Peyer's patch (tissue), 4 donors: ENCODE measurements at places on chromosomes 1 and 21. TPM values are rescaled to one million over a fixed set of nuclear protein-coding genes. Genes with fewer than 3 reads are reported as not detected.

- H3K27me3 ChIP-seq: no peaks in the 10 kb centered on the region
- no peaks in the 10 kb centered on the region for H3K4me1 ChIP-seq
- H3K36me3 ChIP-seq: no peaks in the 10 kb centered on the region
- no peak overlapping the region for H3K27ac ChIP-seq
- no peak for DNase-seq
- H3K4me3 ChIP-seq: no peak overlapping the region
Measured at GRCh38 chr1:210340311-210340710, 11.6 kb downstream of the HHAT start.

GRCh38 chr21:28156590-28156989 is 836.1 kb downstream of the LTN1 start:
- H3K36me3 ChIP-seq: no peaks in the 10 kb centered on the region
- no peaks in the 10 kb centered on the region for H3K4me1 ChIP-seq
- H3K27ac ChIP-seq: no peak overlapping the region
- DNase-seq: no peak
- no peaks in the 10 kb centered on the region for H3K27me3 ChIP-seq

GRCh38 chr1:66809245-66809644 is 8.2 kb upstream of the INSL5 start:
- no peak overlapping the region for H3K27ac ChIP-seq
- H3K4me3 ChIP-seq: no peak overlapping the region
- no peaks in the 10 kb centered on the region for H3K27me3 ChIP-seq
- H3K4me1 ChIP-seq: no peaks in the 10 kb centered on the region

- H3K27ac ChIP-seq: no peak overlapping the region
- no peaks in the 10 kb centered on the region for H3K4me1 ChIP-seq
- no peak overlapping the region for H3K4me3 ChIP-seq
Measured at GRCh38 chr1:2541619-2542245, 11.7 kb upstream of the HES5 start.

DNA sequence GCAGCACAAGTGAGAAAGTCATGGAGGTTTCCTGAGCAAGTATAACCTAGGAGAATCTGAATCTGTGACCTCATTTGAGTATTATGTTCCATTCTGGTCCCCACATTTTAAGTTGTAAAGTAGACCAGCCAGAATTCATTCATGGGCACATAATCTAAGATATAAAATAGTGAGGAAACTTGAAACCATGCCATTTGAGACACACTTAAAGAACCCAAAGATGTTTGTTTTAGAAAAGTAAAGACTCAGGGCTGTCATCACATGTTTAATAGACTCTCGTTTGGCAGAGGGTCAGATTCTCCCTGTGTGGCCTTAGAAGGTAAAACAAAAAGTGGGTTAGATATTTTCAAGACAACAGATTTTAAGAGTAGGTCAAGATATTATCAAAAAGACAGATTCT is 6.4 kb downstream of the SZT2 start:
- no peak overlapping the region for H3K4me3 ChIP-seq
- no peak overlapping the region for H3K27ac ChIP-seq
- no peak for DNase-seq
- no peaks in the 10 kb centered on the region for H3K27me3 ChIP-seq
- H3K4me1 ChIP-seq: no peaks in the 10 kb centered on the region
- H3K36me3 ChIP-seq: no peaks in the 10 kb centered on the region

GRCh38 chr1:201719812-201720521 is 109.0 kb upstream of the IPO9 start:
- no peaks in the 10 kb centered on the region for H3K36me3 ChIP-seq
- H3K27ac ChIP-seq: peak overlapping the region; percentile 53
- DNase-seq: peak; percentile 27
- no peaks in the 10 kb centered on the region for H3K27me3 ChIP-seq
- peaks cover 50% of the 10 kb centered on the region for H3K4me1 ChIP-seq

DNA sequence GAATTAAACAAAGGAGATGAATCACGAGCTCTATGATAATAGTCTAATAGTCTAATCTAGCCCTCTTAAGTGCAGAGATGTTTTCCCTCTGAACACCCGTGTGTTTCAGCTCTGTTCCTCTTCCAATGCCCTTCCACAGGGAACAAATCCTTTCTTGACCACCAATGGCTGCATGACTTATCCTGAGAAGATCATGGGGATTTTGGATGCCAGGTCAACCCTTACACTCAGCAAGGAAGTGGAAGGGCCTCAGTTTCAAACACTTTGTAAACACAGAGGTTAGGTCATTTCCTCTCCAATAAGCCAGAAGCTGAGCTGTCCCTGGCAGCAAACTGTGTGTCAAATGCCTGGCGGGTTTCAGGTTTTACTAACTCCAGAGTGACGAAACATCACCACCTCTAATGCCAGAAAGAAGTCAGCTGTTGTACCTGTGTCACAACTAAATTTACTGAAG is 200.0 kb downstream of the GABPA start:
- no peak overlapping the region for H3K4me3 ChIP-seq
- DNase-seq: peak; percentile 60
- H3K4me1 ChIP-seq: no peaks in the 10 kb centered on the region
- H3K27ac ChIP-seq: no peak overlapping the region
- H3K36me3 ChIP-seq: no peaks in the 10 kb centered on the region

DNA sequence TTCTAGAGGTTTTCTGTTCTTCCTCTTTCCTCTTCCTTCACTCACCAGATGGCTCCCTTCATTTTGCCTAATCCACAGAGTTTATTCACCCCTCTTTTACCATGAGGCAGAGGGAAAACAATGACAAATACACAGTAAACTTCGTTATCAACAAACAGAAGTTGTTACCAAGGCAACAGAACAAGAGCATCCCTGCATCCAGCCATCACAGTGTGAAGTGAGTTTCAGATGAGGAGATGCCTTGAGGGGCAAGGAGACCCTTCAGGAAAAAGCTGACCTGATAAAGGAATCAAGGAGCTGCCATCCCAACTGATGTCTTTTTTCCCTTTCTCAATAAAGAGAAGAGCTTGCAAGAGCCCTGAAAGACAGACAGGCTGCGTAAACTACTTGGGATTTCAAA is 195.3 kb downstream of the BRINP2 start:
- no peaks in the 10 kb centered on the region for H3K27me3 ChIP-seq
- no peak overlapping the region for H3K27ac ChIP-seq
- DNase-seq: no peak
- H3K36me3 ChIP-seq: no peaks in the 10 kb centered on the region
- no peaks in the 10 kb centered on the region for H3K4me1 ChIP-seq

DNA sequence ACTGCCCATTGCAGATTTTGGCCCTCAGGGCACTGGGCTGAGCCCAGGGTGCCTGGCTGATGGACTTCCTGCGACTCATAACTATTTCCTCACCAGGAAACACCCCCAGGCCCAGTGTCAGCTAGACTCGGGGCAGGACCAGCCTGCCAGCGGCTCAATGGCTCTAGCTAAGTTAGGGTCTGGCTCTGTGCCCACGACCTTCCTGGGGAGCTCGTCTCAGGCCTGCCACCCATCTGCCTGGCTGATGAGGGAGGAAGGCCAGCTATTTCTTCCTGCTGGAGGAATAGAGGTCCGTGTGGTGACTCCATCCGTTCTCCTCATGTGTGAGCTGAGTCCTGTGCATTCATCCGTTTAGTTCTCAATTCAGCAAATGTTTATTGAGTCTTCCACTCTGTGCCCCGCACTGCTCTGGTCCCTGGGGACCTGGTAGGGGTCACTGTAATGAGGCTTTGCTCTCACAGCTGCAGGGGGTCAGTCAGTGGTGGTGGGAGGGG is 44.5 kb downstream of the KIRREL1 start:
- H3K36me3 ChIP-seq: no peaks in the 10 kb centered on the region
- H3K4me1 ChIP-seq: no peaks in the 10 kb centered on the region
- H3K27ac ChIP-seq: no peak overlapping the region
- no peak for DNase-seq
- H3K27me3 ChIP-seq: no peaks in the 10 kb centered on the region

- no peak overlapping the region for H3K4me3 ChIP-seq
- H3K27me3 ChIP-seq: no peaks in the 10 kb centered on the region
- H3K27ac ChIP-seq: no peak overlapping the region
- no peak for DNase-seq
- H3K4me1 ChIP-seq: no peaks in the 10 kb centered on the region
Measured at GRCh38 chr21:34702341-34703170, 33.8 kb downstream of the CLIC6 start.

GRCh38 chr1:67700692-67701410 is 15.8 kb downstream of the GADD45A start:
- DNase-seq: no peak

DNA sequence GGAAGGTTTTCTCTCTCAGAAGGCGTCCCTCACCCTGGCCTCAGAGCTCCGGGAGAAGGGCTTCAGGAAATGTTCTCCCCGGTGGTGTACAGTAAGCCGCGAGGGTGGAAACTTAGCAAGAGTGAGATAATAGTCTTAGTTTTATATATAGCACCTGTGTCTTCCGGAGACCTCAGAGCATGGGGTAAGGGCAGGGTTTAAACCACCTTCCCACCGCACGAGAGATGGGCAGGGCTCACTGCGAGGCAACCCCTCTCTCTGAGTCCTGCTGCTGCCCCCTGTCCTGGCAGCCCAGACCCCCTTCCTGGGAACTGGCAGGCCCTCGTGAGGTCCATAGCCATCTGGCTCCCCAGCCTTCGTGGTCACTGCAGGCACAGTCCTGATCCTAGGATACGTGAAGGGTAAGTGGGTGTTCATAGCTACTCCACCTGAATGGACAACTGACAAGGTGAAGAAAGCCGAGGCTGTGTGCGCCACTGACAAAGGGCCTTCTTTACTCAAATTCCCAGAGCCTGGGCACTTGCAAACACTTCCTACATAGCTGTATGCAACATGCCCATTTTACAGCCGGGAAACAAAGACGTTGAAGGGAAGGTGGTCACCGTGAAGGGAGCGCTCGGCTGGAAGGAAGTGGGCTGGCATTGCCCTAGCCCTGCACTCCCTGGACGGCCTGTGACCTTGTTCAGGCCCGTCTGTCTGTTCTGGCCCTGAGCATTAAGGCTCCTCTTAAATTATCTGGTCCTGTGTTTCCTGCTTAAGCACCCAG is 26.9 kb downstream of the ITPKB start:
- H3K27ac ChIP-seq: peak overlapping the region; percentile 76
- no peaks in the 10 kb centered on the region for H3K27me3 ChIP-seq
- peak; percentile 75 for DNase-seq
- no peak overlapping the region for H3K4me3 ChIP-seq
- no peaks in the 10 kb centered on the region for H3K36me3 ChIP-seq
- H3K4me1 ChIP-seq: no peaks in the 10 kb centered on the region

DNA sequence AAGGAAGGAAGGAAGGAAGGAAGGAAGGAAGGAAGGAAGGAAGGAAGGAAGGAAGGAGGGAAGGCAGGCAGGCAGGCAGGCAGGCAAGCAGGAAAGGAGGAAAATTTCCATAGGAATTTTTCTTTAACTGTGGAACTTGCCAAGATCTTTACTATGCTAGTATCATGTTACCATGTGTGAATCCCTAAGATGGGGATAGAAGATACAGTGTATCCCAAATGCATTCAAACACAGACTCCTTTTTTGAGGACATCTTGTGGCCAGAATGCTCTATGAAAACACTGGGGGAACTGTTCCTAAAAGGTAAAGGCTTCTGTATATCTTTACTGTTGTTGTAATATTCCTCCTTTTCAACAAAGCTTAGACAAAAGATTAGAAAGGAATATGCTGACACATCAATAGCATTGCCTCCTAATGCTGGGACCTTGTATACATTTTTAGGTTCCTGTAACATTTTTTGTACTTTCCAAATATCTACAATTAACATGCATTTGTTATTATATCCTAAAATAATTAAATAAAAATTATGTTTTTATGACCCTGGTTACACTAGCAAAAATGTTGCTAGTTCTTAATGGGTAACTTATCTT is 20.6 kb downstream of the CCDC190 start:
- no peak overlapping the region for H3K27ac ChIP-seq
- H3K27me3 ChIP-seq: no peaks in the 10 kb centered on the region
- H3K4me1 ChIP-seq: no peaks in the 10 kb centered on the region
- H3K36me3 ChIP-seq: no peaks in the 10 kb centered on the region

GRCh38 chr1:101242324-101243050 is 5.7 kb downstream of the S1PR1 start:
- H3K27me3 ChIP-seq: no peaks in the 10 kb centered on the region
- DNase-seq: no peak
- H3K4me3 ChIP-seq: no peak overlapping the region
- H3K27ac ChIP-seq: no peak overlapping the region

- H3K27ac ChIP-seq: no peak overlapping the region
- H3K27me3 ChIP-seq: no peaks in the 10 kb centered on the region
- no peaks in the 10 kb centered on the region for H3K4me1 ChIP-seq
- no peak overlapping the region for H3K4me3 ChIP-seq
Measured at GRCh38 chr21:37866027-37866426, 50.2 kb downstream of the KCNJ6 start.

DNA sequence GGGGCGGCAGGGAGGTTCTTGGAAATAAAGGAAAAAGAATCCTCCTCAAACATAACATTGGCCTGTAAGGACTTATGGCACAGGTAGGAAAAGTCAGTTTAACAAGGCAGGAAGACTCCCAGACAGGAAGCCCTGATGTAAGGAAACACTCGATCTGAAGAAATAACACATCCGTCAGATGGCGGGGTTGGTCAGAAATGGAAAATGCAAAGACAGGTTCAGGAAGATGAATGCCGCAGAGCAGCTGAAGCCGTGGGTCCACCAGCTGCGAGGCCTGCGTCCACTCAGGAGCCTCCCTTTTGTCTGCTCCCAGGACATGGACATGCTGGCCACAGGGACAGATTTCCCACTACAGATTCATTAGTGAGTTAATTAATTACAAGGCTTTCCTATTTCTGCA is 3.8 kb downstream of the RSPH1 start:
- no peak overlapping the region for H3K27ac ChIP-seq
- no peaks in the 10 kb centered on the region for H3K36me3 ChIP-seq
- DNase-seq: no peak
- no peaks in the 10 kb centered on the region for H3K4me1 ChIP-seq
- H3K27me3 ChIP-seq: no peaks in the 10 kb centered on the region
- H3K4me3 ChIP-seq: no peak overlapping the region

GRCh38 chr1:9441451-9442133 is 97.7 kb upstream of the SLC25A33 start:
- H3K36me3 ChIP-seq: no peaks in the 10 kb centered on the region
- H3K4me1 ChIP-seq: no peaks in the 10 kb centered on the region
- no peak for DNase-seq
- H3K27me3 ChIP-seq: no peaks in the 10 kb centered on the region
- H3K4me3 ChIP-seq: no peak overlapping the region

DNA sequence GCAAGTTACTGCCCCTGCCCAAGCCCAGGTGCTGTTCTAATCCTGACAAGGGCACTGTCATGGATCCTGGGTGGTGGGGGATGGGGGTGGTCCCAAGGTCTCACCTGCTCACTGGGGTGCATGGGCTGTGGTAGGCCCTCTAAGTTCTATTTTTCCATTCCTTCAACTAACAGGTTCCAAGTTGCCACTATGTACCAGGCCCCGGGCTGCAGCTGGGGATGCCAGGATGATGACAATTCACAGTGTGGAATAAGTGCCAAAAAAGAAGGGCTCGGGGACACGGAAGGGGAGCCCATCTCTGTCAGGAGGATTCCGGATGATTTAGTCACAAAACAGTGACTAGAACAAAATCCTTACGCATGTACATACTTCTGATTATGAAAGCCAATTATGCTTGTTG is 76.0 kb downstream of the STUM start:
- H3K4me1 ChIP-seq: peaks cover 3% of the 10 kb centered on the region
- no peaks in the 10 kb centered on the region for H3K27me3 ChIP-seq
- H3K27ac ChIP-seq: no peak overlapping the region
- H3K4me3 ChIP-seq: no peak overlapping the region

- H3K36me3 ChIP-seq: no peaks in the 10 kb centered on the region
- no peak for DNase-seq
- H3K27me3 ChIP-seq: no peaks in the 10 kb centered on the region
Measured at GRCh38 chr1:100565533-100565932, 27.6 kb downstream of the GPR88 start.

LCE1F gene
- not detected for total RNA-seq

TDRD5 gene
- not detected for total RNA-seq

LCE1D gene
- total RNA-seq: not detected

TSPEAR gene
- not detected for total RNA-seq

TADA1 gene
- total RNA-seq: 9.9 TPM

FMO5 gene
- total RNA-seq: 141 TPM

UBXN10 gene
- total RNA-seq: 5.7 TPM

RAB7B gene
- total RNA-seq: 0.40 TPM

COL16A1 gene
- total RNA-seq: 61.8 TPM
